ENCODE measurements at places on chromosomes 16 and 17.

DNA sequence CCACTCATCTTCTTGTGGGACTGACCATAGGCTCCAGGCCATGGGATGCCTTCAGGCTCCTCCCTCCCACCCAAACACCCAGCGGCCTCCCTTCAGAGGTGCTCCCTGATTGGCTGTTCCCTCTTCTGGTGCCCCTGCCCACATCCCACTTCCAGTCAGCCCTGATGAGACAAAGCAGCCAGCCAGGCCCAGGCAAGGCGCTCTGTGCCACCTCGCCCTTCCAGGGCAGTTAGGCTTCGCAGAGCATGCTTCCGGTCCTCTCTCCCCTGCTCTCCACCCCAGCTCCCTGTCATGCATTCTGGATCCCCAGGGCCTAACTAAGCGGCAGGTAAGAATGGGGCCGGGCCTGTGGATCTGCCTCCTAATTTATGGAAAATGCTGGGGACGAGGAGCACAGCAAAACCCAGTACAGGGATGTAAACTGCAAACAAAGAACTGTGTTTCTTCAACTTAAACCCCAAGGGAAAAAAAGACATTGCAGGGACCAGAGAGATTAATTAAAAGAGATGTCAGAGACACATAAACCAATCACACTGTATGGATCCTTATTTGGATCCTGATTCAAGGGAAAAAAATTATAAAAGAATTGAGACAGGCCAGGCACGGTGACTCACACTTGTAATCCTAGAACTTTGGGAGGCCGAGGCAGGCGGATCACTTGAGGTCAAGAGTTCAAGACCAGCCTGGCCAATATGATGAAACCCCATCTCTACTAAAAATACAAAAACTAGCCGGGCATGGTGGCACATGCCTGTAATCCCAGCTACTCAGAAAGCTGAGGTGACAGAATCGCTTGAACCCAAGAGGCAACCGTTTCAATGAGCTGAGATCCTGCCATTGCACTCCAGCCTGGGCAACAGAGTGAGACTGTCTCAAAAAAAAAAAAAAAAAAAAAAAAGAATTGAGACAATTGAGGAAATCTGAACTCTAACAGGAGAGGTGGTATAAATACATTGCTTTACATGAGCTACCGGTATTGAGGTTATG lies 26.0 kb downstream of the ZDHHC7 start:
- DNase-seq = no peak

- DNase-seq = no peak
Measured at GRCh38 chr17:73302189-73302588, 9.6 kb downstream of the CDC42EP4 start.

GRCh38 chr17:67435122-67435521 lies 58.0 kb downstream of the PITPNC1 start:
- no peak for DNase-seq

DNA sequence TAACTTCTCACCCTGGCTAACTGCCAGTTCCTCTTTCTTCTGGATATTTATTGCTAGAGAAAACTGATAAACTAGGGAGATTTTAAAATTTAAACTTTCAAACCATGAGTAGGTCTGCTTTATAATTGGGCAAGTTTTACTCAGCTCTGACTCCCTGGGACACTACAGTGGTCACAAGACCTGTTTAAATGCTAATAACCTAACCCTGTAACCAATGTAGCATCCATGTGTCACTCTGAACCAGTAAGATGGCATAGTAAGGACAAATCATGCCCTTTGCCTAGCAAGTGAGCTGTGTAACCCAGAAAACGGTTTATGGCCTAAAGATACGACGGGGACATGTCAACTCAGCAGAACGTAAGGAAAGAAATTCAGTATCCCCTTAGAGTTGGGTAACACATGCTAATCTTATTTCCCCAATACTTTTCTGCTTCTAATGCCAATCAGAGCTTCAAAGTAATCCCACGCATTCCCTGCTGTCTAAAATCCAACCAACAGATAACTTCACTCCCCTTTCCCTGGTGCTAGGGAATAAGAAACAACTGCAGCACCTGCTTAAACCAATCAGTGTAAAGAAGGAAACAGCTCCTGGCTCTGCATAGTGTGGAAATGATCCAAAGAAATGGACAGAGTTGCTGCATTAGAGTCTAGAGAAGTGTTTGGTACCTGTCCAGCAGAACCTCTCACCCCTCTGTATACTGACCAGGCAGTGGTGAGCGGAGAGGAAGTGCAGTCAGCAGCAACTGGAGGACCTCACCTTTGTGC lies 85.7 kb downstream of the NCOR1 start:
- DNase-seq = no peak

- no peak for DNase-seq
Measured at GRCh38 chr16:48537275-48537674, 72.7 kb downstream of the N4BP1 start.

DNA sequence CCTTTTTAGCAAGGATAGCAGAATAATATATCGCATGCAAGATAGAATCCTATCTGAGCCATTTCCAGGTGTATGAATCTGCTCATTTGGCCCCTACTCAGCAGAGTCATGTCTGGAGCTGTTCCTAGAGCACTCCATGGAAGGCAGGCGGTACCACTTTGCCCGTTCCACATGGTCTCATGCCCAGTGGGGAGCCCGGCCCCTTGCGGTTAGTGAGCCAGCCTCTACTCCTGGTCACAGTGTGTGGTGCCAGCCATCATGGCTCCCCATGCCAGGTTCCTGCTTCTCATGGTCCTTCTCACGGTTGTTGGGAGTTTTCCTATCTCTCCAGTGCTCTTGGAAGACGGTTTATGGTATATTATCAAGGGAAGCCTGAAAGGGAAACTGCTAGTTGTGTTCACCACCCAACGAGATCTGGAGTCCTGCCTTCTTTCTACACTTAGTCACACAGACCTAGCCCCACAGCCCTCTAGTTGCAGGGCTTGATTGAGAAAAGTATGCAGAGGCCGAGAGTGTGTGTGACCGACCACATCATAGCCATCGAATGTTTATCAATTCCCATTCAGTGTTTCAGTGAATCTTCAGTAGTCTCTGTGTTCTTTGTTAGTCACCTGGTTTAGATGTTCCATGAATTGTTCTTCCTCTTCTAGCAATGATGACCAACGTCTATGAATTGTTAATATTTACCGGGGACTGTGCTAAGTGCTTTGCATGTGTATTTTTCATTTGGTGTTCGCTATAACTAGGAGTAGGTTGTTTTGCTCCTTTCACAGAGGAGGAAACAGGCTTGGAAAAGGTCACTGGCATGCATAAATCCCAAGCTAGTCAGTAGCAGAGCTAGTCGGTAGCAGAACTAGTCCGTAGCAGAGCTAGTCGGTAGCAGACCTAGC lies 9.6 kb downstream of the JPT2 start:
- no peak for DNase-seq

GRCh38 chr16:87463722-87464690 lies 28.8 kb downstream of the ZCCHC14 start:
- no peak for DNase-seq

GRCh38 chr16:27408012-27408601 lies 6.1 kb downstream of the IL21R start:
- DNase-seq = no peak

All from NCI-H1092 treated with DMSO at 0.1 percent for 48 hours (cell line).